ENCODE measurements at places on chromosomes 4 and X.

DNA sequence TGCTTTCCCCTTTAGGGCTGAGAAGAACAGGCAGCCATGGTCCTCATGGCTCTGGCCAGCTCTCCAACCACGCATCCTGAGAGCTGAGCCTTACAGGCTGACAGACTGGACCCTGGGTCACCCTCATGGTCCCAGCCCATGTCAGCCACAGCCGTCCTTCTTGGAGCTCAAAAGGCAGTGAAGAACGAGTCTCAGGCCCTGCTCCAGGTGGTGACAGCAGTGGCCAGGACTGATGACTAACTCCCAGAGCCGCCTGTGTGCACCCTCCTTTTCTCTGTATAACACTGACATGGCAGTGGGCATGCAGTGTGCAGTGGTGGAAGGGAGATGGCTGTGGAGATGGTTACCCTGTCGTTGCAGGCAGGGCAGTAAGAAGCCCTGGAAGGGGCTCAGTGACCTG is 10.3 kb upstream of the DUSP9 start:
- no peak for DNase-seq

DNA sequence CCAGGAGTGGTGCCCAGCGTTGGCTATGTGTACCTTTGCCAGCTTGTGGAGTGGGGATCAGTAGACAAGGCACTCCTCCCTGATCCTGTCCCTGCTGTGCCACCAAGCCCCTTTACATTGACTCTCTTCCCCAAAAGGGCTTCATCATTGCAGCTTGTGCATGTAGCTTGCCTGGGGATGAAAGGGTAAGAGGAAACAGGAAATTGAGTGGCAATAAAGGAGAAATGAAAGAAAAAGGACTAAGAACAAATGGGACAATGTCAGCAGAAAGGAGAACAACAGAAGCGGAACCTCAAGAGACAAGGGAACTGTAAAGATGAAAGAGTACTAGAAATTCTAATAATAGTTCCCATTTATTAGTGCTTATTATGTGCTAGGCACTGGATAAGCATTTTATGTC is 8.7 kb upstream of the IL13RA1 start:
- DNase-seq = no peak

DNA sequence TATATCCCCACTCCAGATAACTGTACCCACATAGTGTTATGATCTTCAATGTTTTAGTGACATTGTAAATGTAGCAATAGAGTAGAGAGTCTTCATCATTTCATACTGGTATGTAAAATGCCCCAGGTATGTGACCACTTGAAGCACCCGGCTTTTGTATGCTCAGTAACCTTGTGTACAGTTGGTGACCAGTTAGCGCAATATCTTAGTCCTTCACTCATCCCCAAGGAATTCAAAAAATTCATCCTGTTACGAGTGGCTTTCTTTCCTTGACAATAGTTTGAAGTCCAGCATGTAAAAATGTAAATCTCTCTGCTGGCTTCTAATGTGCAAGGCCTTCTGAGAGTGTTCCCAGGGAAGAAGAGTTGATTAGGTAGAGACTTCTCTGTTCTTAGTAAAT is 145.6 kb downstream of the ARX start:
- no peak for DNase-seq

DNA sequence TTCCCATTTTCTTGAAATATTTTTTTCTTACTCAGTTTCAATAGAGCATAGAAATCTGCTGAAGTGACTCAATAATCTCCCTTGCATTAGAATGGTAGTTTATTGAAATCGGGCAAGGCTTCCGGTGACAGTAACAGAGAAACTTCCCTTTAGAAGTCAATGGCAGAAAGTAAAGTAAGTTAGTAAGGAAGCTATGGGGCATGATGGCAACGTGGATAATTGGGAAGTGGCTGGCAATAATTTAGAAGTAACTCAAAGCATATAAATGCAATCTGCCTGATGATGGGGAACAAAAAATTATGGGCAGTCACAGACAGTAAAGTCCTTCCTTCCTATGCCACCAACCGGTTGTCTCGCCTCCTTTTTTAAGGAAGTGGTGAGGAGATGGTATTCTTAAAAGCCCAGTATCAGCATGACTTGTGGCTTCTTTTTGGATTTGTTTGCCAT is 7.6 kb downstream of the CYBB start:
- DNase-seq = no peak

GRCh38 chr4:169566021-169566818 is 46.2 kb downstream of the NEK1 start:
- DNase-seq = peak; percentile 16

DNA sequence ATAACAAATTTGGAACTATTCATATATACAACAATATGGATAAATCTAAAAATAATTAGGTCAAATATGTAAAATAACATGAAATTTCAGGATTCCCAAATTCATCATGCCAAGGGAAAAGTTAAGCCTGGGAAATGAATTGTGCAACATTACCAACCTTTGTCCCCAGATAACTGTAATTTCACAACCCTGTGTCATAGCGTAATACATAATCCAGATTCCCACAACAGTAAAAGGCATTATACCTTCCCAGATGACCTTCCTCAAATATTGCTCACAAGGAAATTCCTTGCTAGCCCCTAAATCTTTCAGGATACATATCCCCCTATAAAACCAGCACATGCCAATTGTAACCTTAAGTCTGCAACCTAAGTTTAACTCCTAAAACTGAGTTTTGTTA is 32.9 kb upstream of the RAB40A start:
- DNase-seq = no peak

DNA sequence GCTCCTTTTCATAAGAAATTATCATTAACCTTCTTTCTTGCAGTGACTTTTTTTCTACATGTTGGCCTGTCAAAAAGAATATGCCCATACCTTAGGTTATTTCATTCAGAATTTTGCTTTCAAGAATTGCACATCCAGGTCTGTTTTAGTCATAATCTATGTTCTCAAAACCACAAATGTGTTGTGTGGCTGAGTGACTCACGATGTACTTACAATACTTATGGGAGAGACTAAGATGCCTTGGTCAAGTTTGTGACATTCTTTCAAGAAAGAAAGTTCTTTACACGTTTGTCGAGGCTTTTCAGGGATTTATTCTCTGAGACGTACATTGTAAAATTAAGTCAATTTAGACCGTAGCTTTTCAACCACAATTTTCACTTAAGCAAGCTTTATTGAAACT is 396.7 kb downstream of the FSTL5 start:
- DNase-seq = no peak

DNA sequence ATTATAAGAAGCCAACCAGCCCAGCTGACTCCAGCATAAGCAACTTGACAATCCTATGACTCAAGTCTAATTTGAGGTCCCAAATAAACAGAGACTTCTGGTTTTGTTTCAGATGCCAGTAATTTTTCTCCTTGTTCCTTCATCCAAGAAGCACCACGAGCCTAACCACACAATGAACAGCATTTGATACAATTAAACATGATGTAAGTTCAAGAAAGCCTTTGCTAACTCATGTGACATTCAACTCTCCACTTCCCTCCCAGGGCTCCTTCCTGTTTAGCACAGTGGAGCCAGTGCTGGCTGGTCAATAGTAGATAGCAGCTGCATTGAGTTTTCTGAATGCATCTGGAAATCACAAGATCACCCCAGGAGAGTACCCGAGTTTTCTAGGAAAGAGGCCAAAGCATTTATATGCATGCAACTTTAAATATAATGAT is 206.3 kb downstream of the ARHGAP24 start:
- DNase-seq = no peak

DNA sequence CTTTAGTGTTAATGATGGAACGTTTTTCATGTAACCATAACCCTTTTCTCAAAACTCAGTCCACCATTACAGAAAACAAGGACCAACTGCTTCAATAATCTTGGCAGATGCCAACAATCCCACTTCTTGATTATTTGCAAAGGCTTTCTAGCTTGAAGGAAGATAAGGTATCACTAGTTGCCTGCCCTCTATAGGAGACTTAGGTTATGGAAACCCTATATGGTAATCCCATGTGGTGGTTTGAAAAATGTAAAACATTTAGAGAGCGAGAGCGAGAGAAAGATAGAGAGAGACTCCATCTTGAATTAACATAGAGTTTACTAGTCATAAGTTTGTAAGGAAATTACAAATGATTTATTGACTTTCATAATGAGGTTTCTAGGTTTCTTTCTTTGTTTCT is 1627.5 kb upstream of the TENM3 start:
- DNase-seq = no peak

DNA sequence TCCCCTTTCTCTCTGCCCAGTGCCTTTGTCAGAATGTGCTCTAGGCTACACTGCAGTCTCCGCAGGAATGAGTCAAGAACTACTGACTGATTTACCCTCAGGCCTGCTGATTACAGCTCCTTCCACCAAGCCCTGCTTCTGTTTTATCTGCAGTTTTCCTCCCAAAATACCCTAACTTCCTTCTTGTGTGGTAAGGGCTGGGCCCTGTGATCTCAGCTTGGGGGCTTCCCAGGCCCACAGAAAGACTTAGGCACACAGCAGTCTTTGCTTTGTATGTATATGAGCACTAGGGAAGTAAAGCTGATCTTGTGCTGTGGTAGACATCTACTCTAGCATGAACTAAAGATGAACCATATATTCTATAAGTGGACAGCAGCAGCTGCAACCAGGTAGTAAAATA is 18.8 kb downstream of the PAK3 start:
- no peak for DNase-seq

DNA sequence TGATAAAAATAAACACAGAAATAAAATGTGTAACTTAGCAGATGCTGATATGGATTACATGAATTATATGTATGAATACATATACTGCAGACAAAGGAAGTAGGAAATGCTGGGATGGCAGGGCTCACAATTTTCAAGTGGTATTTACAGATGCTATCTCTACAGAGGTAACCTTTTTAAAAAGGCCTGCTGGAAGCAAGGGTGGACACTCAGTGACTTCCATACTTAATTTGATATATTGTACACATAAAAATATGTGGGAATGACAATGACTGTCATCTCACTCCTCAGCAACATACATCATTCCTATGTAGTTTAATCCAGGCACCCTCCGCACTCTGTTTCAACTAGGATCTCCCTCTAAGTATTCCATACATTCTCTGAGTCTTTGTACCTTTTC is 452.9 kb downstream of the DTHD1 start:
- no peak for DNase-seq

- DNase-seq = no peak
These were observed 28.3 kb upstream of the UXT start for GRCh38 chrX:47687263-47687662.

GRCh38 chr4:185305979-185306442 is 89.7 kb downstream of the LRP2BP start:
- DNase-seq = no peak

- no peak for DNase-seq
These were observed 170.9 kb downstream of the RCHY1 start for GRCh38 chr4:75343333-75343732.

DNA sequence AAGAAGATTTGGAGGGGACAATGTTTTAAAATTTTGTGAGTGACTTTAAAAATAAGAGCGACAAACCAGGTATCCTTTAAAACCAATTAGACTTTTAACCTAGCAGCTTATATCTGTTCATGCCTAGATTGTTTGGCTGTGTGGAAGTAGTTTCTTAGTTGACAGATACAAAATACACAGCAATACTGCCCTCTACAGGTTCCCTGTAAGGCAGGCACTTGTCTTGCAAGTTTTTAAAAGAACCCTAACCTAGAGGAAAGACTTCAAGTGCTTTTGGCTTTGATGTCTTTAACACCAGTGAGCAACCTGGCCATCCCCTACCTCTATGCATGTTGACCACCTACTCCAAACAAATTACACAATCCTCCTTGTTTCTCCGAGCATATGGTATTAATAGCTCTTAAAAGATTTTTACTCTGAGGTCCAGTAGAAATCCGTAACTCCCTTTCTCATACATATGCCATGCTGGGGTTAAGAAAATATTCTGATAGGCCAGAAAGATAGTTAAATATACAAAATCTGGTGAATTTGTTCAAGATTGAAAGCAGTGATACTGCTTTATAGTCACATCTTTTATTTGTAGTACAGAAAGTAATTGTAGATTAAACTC is 273.0 kb downstream of the ARHGAP24 start:
- no peak for DNase-seq

Data from activated CD4-positive, alpha-beta T cell treated with anti-CD3 and anti-CD28 coated beads, Interleukin-2, amount 50 U/mL, for 24 hours (primary cell).